Esophagus mucosa (tissue), 1 donor: ENCODE measurements at places on chromosomes 11 and 22. TPM values are rescaled to one million over a fixed set of nuclear protein-coding genes. Genes with fewer than 3 reads are reported as not detected.

Gene IFITM10
- total RNA-seq = 0.96 TPM

Gene TEX12
- total RNA-seq = 0.16 TPM

Gene OR6A2
- 0.08 TPM for total RNA-seq

Gene AMBRA1
- 16.8 TPM for total RNA-seq

Gene PDGFD
- 0.76 TPM for total RNA-seq

Gene KBTBD3
- 3.1 TPM for total RNA-seq

Gene SLC5A1
- total RNA-seq = 8.1 TPM

Gene INSC
- total RNA-seq = 0.12 TPM

Gene GRAMD1B
- 1.4 TPM for total RNA-seq

Gene ARHGAP8
- total RNA-seq = 8.9 TPM

GRCh38 chr11:111400595-111400994, 21.5 kb upstream of the POU2AF1 start:
- no peak for ATAC-seq

GRCh38 chr11:31301549-31302510, 67.7 kb downstream of the DCDC1 start:
- no peak for ATAC-seq

DNA sequence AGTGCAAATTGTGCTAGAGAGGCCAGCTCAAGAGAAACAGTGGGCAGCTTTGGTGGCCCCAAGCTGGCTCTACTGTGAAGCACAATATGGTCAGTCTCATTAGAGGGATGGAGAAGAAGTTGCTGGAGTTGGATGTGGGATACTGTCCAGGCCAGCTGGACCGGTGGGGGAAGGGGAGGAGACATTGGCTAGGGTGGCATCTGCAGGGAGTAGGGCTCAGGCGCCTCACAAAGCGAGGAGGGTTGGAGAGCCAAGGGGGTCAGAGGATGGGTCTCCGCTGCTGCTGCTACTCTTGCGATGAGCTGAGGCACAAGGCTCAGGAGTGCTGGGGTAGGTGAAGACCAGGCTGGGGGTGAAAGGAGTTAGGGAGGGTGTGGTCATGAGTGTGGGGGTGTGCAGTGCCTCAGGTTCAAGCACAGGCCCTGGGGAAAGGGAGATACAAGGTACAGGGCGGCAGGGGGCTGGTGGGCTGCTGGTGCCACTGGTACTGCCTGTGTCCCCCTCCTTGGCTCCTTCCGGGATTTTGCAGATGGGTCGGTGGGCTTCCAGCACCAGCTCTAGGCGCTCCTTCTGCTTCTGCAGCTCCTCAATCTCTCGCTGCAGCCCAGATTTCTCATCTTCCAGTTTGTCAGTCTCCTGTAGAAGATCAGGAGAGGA, 2.3 kb downstream of the CCDC85B start:
- ATAC-seq = no peak

GRCh38 chr11:84990141-84990540, 637.0 kb downstream of the DLG2 start:
- no peak for ATAC-seq

DNA sequence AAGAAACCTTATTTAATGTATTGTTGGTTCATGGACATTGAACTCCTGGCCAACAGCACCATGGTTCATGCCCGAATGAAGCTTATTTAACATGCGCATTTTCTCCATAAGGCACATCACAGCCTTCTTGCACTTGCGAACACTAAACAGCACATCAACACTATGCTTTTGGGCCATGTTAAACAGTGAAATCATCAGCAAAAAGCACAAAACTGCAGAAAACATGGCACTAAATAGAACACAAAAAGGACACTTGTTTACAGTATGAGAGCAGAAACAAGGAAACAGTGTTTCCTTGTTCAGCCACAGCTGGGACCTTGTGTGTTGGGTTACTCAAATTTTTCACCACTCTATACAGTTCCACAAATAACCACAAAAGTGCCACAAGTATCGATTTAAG, 122.3 kb downstream of the MSANTD4 start:
- ATAC-seq = no peak

DNA sequence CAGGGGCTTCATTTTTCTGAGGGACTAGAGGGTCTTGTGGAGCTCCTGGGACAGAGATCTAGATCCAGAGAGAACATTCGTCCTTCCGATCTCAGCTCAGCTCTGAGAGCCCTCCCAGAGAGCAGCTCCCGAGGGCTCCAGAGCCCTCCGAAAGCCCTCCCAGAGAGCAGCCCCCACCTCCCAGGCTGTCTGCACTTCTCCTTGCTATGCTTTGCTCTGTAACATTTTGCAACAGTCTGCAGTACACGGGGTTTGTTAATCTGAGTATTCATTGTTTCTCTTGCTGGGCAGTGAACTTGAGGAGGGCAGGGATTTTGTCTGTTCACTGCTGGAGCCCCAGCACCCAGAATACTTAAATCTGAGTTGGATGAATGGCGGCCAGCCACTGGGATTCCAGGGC, 2.6 kb downstream of the GGA1 start:
- ATAC-seq = no peak

GRCh38 chr11:118998822-118999221, 884 bp downstream of the CENATAC start:
- peak; percentile 60 for ATAC-seq

GRCh38 chr11:15590132-15590531, 475.4 kb downstream of the INSC start:
- ATAC-seq = no peak

GRCh38 chr22:50542416-50542927, 3.2 kb upstream of the KLHDC7B start:
- peak; percentile 25 for ATAC-seq

- no peak for ATAC-seq
These were observed 9.6 kb upstream of the RELA start for GRCh38 chr11:65672180-65672860.

DNA sequence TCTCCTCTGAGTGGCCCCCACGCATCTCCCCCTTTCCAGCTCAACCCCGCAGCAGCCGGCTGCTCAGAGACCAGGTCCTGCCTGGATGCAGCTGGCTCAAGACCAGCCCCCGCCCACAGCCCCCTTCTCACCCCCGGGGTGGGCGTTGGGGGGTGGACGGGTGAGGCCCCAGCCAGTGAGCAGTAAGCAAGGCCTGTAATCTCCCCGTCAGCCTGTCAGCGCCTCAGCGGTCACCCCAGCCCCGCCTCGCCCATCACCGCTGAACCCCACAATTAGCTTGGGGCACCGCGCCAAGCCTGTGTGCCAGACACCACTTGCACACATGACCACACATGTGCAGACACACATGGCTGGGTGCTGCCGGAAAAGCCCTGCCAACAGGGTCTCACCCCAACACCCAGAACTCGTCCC, 5.9 kb downstream of the PLXNB2 start:
- ATAC-seq = peak; percentile 9

GRCh38 chr11:118918128-118918685, 7.5 kb downstream of the BCL9L start:
- ATAC-seq = peak; percentile 0

DNA sequence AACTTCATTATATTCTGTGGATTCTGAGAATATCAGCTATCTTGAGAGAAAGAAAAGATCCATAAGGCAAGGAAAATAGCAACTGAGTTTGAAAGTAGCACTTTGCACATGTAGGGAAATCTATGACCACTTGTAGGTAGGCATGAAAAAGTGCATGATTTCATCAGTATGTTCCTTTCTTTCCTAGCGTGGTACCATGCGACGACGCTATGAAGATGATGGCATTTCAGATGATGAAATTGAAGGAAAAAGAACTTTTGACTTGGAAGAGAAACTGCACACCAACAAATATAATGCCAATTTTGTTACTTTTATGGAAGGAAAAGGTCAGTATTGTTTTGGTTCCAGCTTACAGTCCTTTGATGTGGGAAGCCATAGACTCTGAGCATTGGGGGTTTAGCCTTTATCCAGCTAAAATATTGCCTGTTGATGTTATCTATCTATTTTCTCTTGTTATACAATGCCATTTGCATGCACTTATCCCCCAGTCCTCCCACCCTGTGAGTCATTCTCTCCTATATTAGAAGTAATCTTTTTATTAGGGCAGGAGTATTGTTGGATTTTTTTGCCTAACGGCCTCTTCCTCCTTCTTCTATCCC, 60.9 kb downstream of the KDM2A start:
- ATAC-seq = no peak

- no peak for ATAC-seq
These were observed 75.6 kb upstream of the TEAD1 start for GRCh38 chr11:12598330-12599256.

DNA sequence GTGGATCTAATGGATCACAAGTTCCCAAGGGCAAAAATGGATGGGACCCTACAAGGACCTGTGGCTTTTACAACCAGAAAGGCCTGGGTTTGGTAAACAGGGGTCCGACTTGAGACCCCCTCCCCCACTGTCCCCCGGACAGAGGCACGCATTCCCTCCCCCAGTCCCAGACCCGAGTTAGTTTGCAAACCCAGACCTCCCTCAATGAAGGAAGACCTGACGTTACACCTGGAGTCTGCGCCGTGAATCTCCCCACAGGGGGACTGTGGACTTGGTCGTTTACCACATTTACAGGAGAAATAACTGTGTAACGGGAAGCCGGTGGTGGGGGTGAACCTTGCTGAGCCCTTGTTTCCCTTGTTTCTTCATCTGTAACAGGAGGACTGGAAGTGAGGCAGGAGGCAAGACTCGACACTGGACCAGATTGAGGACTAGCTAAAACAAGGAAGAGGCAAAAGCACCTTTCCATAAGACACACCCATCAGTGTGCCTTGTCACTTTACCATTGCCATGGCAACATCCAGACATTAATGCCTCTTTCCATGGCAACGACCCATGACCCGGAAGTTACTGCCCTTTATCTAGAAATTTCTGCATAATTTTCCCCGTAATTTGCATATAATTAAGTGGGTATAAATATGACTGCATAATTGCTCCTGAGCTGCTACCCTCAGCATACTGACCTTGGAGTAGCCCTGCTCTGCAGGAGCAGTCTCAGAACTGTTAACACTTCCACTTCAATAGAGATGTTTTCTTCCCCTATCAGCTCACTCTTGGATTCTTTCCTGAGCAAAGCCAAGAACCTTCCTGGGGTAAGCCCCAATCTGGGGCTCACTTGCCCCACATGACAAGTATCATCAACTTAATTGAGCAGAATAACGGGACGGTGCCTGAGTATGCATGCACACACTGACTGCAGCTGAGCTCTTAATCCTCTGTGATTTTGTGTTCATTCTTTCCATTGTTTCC, 25.4 kb downstream of the PDGFB start:
- no peak for ATAC-seq

DNA sequence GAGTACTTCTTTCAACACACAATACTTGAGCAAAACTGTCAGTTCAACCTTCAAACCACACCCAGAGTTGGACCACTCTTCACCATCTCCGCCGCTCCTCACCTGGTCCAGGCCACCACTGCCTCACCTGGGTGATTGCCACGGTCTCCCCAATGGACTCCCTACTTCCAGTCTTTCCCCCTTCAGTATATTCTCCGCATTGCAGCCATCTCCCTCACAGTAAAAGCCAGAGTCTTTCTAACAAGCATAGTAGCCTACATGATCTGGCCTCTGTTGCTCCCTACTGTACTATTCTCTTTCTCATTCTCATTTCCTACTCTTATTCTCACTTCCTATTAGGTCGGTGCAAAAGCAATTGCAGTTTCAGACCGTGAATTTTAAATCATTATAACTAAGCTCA, 28.5 kb downstream of the AASDHPPT start:
- ATAC-seq = no peak

- no peak for ATAC-seq
These were observed 11.9 kb downstream of the ZNF202 start for GRCh38 chr11:123729602-123730001.

GRCh38 chr11:79160791-79161403, 279.9 kb downstream of the TENM4 start:
- ATAC-seq = peak; percentile 86

GRCh38 chr11:67674442-67674871, at the start of gene ALDH3B2:
TSS of gene ALDH3B2 (minus strand) at chr11:67674623. CDS start at chr11:67666935, 7,688 bp downstream.
- ATAC-seq = peak; percentile 99

- ATAC-seq = no peak
These were observed 1017.0 kb downstream of the TBC1D22A start for GRCh38 chr22:47779474-47779873.

DNA sequence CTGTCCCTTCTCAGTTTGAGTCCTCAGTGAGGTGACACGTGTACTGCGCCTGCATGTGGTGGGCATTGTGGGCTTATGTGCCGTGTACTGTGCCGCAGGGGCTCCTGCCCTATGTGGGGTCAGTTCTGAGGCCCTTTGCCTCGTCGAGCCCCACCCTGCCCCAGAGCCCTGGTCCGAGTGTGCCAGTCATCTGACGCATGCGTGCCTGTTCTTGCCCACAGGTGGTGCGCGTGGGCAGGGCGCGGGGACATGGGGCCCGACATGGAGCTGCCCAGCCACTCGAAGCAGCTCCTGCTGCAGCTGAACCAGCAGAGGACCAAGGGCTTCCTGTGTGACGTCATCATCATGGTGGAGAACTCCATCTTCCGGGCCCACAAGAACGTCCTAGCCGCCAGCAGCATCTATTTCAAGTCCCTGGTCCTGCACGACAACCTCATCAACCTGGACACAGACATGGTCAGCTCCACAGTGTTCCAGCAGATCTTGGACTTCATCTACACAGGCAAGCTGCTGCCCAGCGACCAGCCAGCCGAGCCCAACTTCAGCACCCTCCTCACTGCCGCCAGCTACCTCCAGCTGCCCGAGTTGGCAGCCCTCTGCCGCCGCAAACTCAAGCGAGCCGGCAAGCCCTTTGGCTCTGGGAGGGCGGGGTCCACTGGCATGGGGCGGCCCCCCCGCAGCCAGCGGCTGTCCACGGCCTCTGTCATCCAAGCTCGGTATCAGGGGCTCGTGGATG, 22.3 kb upstream of the TMEM191C start:
- no peak for ATAC-seq

GRCh38 chr11:69462106-69462951, 19.1 kb upstream of the LINC01488 start:
- ATAC-seq = no peak

GRCh38 chr11:70579316-70579955, 181.1 kb downstream of the CTTN start:
- no peak for ATAC-seq

DNA sequence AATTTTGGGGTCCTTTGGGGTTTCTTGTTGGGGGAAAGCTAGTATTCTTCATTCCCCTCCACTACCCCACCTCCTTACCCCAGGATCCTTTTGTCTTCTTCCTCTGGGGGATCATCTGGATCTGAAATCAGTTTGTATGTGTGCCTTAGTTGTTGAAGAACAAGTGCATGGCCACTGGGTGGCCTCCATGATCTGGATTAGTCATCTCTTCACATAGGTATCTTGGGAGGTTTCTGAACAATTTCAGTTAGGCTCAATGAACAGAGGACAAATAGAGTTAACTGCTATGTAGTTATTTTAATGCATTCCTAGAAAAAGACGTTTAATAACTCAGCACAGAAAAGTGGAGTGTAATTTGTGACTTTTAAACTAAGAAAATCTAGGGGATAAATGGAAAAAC, 7.1 kb upstream of the VWA5A start:
- ATAC-seq = no peak

- no peak for ATAC-seq
These were observed 90.0 kb downstream of the EXT2 start for GRCh38 chr11:44185522-44185921.

DNA sequence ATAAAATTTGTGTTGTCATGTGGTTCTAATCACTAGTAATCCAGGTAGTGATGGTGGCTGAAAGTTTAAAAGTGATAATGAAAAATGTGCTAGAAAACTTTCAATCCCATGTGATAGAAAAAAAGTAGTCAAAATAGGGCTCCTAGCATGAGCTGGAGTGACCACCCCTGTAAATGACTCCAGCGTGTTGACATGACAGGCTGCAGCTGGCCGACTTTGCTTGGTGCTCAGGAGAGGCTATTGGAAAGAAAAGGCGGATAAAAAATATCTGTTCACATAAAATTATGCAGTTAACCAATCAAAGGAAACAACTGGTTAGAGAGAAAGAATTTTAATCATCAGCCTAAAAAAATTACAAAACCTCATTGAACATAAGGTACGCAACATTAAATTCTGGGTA, 16.9 kb upstream of the MTCH2 start:
- no peak for ATAC-seq

GRCh38 chr11:110362971-110363509, 66.6 kb upstream of the RDX start:
- no peak for ATAC-seq
